Activated naive CD8-positive, alpha-beta T cell treated with anti-CD3 and anti-CD28 coated beads, Interleukin-2, amount 50 U/mL, for 16 hours (primary cell): ENCODE measurements at places on chromosomes 2 and 18.

GRCh38 chr2:1101011-1101782 is 150.5 kb downstream of the SNTG2 start:
- no peak for DNase-seq

DNA sequence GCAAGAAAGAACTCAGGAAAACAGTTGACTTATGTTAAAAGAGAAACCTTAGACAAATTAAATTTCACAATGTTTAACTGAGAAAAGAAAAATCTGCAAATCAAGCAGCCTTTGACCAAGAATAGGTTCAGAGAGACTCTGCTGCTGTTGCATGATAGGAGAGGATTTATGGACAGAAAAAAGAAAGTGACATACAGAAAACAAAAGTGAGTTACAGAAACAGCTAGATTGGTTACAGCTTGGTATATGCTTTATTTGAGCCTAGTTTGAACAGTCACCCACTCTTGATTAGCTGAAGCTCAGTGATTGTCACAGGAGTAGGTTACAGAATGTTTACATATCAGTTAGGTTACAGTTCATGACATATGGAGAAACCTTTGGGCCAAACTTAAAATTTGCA is 258.2 kb upstream of the SPOPL start:
- no peak for DNase-seq

GRCh38 chr2:41963661-41964525 is 83.9 kb upstream of the PKDCC start:
- DNase-seq, result no peak

DNA sequence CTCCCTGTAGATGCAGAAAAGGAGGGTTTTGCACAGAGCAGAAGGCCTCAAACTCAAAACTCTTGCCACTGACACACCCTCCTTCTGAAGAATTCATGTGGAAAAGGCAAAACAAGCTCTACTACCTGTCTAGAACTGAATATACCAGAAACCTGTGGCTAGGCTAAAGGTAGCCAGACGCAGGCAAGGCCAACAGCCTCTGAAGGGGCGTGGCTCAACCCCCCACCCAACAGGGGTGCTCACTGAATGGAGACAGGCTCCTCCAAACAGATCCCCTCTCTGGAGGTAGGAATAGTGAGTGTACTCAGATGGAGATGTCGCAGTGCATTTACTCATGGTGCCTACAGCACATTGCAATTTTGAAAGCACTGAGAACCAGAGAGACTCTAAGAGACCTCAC is 3.0 kb upstream of the STK17B start:
- DNase-seq, result no peak

DNA sequence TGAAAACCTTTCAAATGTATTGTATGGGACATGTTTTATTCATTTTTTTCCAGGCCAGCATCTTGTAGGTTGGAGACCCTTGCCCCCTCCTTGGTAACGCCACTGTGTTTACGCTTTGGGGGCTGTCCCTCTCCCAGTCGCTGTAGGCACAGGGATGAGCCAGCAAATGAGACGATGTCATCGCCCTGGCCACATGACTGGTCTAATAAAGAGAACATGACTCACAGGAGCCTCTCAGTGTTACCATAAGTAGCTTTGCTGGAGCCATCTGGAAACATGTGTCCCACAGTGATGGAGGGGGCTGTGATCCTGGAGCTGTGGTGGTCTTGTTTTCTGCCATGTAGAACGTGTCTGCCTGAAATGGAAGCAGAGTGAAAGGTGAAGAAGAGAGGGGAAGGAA is 78.9 kb downstream of the CD8B2 start:
- no peak for DNase-seq

DNA sequence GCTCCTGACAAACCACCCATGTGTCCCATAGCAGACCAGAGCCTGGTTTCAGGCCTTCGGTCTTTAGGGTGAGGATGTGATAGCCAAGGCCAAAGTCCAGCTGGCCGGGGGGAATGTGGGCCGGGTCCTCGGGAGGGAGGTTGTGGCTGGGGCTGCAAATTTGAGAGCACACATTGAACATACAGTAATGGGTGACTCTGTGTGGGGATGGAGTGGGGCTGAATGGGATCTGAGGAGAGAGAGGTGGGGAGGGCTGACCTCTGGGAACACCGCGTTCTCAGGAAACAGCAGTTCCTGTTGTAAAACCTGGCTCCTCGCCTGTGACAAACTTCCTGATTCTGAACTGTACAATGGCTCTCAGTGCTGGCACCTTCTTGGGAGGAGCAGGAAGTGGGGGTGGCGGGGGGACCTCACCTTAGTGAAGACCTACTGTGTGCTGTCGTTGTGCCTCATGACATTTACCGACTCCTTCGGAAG is 48.8 kb downstream of the MCFD2 start:
- DNase-seq, result no peak

GRCh38 chr18:5620289-5620688 is 76.5 kb upstream of the EPB41L3 start:
- DNase-seq, result no peak

DNA sequence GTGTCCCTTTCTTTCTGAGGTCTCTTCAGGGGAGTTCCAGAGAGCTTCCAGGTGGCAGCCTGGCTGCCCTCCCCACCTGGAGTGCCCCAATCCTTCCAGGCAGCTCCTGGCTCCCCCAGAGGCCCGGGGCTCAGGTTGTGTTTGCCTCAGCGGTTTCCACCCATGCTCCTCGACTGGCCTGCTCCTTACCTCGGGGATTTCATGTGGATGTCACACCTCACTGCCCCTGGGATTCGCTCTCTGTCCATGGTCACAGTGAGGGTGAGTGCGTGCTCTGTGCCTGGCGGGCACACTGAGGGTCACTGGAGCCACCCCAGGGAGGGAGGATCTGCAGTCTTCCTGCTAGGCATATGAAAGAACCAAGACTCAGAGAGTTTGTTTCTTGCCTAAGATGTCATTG is 2.1 kb upstream of the TOGARAM2 start:
- DNase-seq, result no peak

DNA sequence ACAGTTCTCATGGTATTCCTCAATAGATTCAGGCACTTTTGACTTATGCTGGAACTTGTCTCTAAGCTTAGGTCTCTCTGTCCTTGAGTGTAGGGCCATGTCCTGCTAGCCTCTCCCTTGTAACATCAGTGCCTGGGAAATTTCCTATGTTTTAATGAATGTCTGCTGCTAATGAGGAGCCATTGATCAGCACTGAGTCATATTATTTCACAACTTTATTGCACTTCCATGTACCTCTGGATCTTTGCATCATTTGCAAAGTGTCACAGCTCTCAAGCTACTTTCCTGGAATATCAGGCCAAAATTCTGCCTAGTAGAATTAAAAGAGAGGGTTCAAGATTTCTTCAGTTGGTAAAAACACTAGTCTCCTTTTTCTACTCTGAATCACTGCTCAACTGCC is 102.5 kb downstream of the GAREM1 start:
- no peak for DNase-seq

DNA sequence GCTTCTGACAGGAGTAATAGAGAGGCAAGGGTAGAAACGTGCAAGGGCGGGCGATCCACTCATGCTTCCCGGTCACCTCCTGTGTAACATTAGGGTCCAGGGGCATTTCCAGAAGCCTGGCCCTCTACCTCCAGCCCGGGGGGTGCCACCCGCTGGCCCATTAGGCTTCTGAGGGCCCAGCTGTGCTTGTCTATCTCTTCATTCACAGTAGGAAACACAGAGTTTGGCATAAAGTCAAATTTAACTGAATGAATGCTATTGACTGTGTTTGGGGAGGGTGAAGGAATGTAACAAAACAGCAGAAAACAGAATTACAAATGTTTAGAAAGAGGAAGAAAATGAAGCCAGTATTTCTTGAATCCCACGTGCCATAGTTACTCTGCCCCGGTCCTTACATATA is 112.4 kb upstream of the SLC66A3 start:
- DNase-seq, result no peak

- DNase-seq, result no peak
Measured at GRCh38 chr2:223801736-223802135, 35.6 kb downstream of the AP1S3 start.

DNA sequence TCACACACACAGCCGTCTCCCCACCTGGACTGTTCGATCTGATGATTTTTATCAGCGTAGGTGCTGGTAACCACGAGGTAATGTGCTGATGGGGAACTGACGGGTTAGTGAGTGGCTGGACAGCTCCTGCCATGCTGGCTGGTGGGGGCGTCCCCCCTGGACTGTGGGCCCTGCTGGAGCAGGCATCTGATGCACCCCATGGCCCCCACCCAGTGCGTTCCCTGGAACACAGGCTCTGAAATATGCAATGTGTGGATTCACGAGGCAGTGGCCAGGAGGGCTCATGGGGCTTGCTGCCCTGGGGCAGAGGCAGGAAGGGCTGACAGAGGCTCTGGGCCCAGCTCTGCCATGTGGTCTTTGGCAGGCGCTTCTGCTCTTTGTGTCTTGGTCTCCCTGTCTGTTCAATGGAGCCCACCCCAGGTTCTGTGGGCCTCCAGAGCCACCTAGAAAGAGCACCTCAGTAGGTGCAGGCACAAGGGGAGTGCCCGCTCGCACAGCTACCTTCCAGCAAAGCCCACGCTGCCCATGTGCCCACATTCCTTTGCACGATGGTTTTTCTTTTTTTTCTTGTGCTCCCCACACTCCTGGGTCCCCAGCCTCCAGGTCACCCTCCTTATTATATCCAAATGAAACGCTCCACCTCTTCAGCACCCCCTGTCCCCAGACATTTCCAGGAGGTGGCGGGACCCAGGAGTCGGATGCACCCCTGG is 10.3 kb upstream of the PXDN start:
- no peak for DNase-seq

- no peak for DNase-seq
Measured at GRCh38 chr2:232287316-232287715, 91.2 kb upstream of the ALPP start.

DNA sequence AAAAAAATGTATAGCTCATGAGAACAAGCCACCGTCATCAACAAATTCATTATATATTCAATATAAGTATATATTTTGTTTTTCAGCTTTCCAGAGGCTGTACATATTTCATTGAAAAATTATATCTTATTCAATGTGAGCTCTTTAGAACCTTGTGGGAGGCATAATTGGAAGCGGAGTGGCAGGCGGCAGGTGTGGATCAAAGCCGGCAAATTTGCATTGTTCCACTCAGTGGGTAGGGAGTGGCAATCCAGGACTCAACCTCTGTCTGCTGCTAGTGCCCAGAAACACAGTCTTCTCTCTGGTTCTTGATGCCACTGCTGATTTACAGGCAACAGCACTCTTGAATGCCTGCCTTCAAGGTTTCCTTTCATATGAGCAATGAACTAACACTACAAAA is 46.9 kb downstream of the GCA start:
- no peak for DNase-seq

DNA sequence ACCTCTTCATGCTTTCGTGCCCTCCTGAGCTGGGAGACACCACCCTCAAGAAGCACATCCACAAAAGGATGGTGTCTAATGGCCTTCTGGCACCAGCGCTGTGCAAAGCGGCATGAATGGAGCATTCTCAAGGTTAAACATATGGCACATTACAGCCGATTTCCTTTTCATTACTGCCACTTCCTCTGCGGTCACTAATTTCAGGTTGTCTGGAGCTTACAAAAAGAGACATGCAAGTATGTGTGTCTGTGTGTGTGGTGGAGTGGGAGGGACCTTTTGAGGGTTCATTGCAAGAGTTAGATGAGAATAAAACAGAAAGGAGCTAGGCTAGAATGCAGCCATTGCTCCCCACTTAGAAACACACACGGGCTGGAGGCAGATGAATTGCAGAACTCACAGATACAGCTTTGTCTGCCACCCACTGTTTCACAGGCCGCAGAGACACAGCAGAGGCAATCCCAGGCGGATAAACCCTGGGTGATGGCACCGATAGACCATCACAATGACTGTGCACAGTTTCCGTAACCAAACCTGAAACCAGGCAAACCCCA is 76.0 kb downstream of the TGIF1 start:
- no peak for DNase-seq

DNA sequence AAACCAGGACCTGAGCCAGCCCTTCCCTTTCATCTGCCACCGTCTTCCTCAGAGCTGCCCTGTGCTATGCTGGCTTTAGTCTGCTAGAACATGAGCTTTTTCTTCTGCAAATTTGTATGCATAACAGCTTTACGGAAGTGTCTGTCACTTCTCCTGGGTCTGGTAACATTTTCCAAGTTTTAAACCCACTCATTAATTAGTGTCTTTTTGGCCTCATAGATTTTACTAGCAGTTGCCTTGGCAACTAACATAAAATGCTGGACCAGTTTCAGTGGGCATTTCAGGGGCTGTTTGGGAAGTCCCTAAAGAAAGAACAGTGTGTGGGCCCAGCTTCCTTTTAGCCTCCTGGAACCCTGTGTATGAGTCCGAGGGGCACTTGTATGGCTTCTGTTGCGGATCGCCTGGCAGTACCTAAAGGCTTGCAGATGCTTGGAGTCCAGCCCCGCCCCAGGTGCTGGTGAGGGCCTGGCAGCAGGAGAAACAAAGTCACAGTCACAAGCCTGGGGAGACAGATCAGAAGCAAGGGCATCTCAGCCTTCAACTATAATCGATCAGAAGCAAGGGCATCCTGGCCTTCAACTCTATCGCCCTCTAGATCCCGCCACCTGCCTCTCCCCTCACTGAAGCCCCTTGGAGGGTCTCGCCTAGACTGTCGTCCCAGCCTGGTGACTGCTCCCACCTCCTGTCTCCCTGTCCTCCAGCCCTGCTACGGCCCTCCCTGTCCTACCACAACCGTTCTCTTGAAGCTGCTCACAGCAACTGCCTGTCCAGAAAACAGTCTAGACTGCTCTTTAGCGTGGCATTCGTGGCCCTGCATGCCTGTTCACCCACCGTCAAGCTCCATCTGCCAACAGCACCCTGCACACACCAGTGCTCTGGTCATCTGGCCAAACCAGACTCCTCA is 36.8 kb upstream of the MAPRE3 start:
- DNase-seq, result no peak

DNA sequence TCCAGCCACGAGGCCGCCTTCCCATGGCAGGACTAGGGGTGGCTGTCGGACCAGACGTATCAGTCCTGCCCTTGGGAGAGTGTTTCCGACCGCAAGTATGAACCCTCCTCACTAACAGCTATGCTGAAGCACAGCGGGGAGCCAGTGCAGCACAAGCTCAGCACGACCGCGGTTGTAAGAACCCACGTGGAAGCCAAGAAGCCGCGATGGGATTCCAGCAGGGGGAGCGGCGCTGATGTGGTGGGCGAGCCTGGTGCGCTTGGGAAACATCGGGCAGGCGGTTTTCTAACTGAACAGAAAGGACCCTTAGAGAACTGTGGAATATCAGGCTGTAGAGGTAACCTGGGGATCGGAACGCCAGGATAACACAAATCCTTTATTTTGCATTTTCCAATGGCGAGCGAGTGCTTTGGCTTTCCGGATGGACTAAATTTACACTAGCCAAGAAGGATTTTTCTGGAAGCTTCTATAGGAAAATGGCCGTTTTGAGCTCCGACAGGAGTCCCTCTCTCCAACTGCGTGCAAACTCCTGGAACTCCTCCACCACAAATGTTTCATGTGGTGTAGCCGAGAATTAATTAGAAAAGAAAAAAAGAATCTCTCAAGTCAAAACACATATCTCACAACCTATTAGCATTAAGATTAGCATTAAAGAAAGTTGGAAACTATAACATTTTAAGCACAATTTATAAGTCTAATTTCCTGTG is 132.0 kb upstream of the MYCN start:
- no peak for DNase-seq
